ENCODE measurements at places on chromosomes 7 and 10.
A peak's percentile ranks its signal among the peaks of the same experiment; 100 is the strongest.

DNA sequence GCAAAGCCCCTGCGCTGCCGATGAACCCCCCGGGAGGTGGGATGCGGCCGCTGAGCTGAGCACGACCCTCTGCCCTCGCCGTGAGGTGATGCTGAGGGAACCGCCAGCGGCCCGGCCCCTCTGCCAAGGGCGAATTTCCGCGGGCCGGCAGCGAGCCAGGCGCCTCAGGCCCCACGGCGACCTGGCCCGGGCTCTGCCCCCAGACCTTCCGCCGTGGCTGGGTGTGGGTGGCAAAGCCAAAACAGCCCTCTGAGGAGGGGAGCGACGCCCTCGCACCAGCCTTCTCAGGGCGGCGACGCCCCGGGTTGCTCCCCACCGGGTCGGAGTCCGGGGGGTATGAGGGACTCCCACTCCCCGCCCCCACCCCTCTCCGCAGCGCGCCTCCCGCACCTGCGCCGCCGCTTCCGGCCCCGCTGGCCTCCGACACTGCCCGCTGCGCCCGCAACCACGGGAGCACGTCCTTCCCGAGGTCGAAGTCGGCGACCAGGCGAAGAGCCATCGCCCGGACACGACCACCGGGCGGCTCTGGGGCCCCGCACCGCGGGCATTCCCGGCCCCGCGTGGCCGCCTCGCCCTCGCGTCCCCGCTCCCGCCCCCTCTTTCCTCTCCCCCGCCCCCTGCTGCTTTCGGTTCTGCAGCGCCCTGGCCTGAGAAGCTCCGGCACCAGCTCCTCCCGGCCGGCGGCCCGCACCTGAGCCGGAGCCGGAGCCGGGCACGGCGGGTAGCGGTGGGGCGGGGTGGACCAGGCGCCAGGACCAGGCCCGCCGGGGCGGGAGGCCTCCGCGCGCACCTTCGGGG is at the start of gene GSAP:
GSAP (minus strand) TSS at position 527 of the 798 bp plus-strand sequence; CDS start at position 499, 28 bp downstream.
- peak; percentile 65 for DNase-seq

GRCh38 chr7:47581438-47581803 is 490 bp downstream of the TNS3 start:
- no peak for DNase-seq

- no peak for DNase-seq
Measured at GRCh38 chr7:111678281-111678680, 116.0 kb upstream of the IMMP2L start.

- DNase-seq: no peak
Measured at GRCh38 chr7:159083698-159084068, 61.0 kb downstream of the VIPR2 start.

DNA sequence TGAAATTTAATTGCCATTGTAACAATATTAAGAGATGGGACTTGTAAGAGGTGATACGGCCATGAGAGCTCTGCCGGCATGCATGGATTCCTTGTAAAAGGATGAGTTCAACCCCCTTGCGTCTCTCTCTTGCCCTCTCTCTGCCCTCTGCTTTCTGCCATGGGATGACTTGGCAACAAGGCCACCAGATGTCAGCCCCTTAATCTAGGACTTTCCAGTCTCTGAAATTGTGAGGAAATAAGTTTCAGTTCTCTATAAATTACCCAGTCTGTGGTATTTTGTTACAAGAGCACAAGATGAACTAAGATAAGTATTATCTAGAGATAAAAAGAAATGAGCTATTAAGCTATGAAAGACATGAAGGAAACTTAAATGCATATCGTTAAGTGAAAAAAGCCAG is 145.7 kb upstream of the AHR start:
- DNase-seq: peak; percentile 64

- no peak for DNase-seq
Measured at GRCh38 chr7:24725554-24726241, 31.6 kb downstream of the GSDME start.
